Ammon's horn (tissue), 1 donor: ENCODE measurements at places on chromosomes 3 and 15.

- no peak for DNase-seq
These were observed 74.4 kb downstream of the CD200 start for GRCh38 chr3:112407214-112407887.

DNA sequence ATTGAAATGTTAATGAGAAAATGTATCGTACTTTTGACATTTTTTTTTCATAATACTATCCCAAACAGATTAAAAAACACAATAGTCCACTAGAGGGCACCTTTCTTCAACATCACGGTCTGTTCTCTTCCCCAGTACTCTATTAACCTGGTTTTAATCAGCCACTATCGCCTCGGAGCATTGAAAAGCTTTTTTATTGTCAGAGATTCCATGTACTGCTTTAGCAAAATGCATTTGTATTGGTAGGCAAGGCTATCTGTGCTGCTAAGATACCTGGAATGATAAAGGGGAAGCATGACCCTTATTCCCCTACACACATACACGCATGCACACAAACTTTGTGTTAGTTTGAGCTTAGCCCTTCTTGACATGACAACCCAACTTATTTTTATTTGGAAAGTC, 160.1 kb upstream of the IL12A start:
- DNase-seq: no peak

DNA sequence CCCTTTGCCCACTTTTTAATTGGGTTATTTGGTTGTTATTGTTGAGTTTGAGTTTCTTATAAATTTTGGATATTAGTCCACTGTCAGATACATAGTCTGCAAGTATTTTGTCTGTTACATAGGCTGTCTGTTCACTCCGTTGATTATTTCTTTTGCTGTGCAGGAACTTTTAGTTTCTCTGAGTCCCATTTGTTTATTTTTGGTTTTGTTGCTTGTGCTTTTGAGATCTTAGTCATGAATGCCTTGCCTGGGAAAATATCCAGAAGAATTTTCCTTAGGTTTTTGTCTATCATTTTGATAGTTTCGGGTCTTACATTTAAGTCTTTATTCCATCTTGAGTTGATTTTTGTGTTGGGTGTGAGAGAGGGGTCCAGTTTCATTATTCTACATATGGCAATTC, 254.5 kb downstream of the NLGN1 start:
- no peak for DNase-seq

DNA sequence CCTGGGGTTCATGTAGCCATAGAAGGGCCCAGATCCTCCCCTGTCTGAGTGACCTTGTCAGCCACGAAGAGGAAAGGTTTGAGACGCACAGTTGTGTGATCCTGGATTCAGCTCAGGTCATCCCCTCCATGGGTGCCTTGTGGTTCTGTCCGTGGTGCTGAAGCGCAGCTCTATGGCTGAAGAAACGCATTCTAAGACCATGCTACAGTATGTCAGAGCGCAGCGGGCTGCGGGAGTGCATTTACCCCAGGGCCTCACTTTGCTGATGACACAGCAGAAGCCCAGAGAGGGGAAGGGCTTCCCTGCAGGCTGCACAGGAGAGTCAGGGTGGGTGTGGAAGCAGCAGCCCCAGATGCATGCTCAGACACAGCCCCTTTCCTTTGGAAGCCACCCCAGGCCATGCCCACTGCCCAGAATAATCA, 68.8 kb upstream of the IQSEC1 start:
- DNase-seq: peak; percentile 24

GRCh38 chr3:157523814-157524213, 20.6 kb upstream of the VEPH1 start:
- DNase-seq: no peak

- DNase-seq: no peak
These were observed 43.9 kb downstream of the ST3GAL6 start for GRCh38 chr3:98807011-98807410.

- DNase-seq: peak; percentile 73
These were observed 984 bp downstream of the RNU6-1 start for GRCh38 chr15:67838789-67839332.

GRCh38 chr3:168249205-168249549, 153.5 kb upstream of the GOLIM4 start:
- peak; percentile 4 for DNase-seq

DNA sequence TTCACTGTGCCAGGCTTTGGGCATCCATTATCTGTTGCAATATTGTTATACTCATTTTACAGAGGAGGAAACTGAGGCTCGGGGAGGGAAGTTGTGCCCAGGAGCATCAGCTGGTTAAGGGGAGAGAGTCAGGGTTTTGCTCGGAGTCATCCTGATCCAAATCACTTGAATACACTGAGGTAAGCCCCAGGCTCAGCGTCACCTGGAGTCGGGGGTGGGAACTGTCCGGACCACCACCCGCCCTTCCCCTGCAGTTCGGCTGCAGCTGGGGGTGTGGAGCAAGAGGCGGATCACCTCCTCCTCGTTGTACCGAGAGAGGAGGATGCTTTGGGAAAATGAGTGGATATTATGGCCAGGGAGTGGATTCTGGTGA, 646 bp downstream of the HRH1 start:
- DNase-seq: no peak

- DNase-seq: no peak
These were observed 323.0 kb upstream of the UMPS start for GRCh38 chr3:124407260-124407659.

DNA sequence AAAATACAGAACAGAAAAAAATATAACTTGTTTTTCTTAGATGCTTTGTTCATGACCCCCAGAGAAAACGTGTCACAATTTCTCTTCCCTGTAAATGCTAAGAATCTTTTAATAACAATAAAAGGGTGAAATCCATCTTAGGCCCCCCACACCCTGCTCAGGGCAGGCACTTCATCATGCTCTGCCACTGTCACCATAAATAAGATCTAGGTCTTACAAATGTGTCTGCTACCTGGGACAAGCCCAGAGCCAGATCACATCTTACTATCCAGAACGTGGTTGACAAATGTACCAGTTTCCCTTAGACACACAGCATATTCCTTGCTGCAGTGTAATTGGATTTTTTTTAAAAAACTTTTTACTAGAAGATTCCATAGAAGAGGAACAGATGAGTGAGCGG, 795.4 kb downstream of the AGBL1 start:
- DNase-seq: no peak

GRCh38 chr15:98738689-98739401, 90.5 kb downstream of the IGF1R start:
- DNase-seq: no peak

DNA sequence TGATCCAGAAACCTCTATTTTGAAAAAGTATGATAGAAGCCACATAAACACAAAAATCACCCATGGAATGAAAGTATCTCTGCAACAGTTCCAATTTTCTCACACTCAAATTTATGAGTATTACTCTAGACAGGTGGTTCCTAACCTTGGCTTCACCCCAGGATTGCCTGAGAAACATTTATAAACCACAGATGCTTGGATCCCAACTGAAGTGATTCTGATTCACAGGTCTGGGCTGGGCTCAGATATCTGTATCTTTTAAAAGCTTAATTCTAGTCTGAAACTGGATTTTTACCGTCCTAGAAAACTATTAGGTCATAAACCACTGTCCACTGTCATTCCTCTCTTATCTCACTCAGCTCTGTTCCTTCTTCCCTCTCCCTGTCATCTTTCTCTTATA, 7.4 kb upstream of the SST start:
- no peak for DNase-seq
